ENCODE measurements at places on chromosomes 4 and X.

GRCh38 chr4:134024251-134024650 lies 177.3 kb downstream of the PABPC4L start:
- peaks cover 18% of the 10 kb centered on the region for H3K4me1 ChIP-seq
- no peak overlapping the region for H3K4me3 ChIP-seq
- H3K36me3 ChIP-seq: no peaks in the 10 kb centered on the region
- no peak for DNase-seq

DNA sequence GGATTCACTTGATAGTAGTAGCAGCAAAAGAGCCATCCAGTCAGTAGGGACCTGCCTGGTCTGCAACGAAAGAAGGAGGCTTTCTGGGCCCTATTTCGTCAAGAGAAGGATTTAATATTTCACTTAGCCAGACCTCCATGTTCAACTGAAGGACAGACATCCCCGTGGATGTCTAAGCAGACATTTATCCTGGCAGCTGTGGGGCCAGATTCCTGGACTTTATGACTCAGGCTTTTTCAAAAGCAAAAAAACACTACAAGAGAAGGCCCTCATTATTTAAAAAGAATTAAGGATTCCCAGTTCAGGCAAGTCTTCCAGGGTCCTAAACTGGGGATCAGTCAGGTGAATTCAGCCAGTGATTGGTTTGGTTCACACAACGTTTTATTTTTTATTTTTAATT lies 88.5 kb upstream of the TSPAN5 start:
- no peak overlapping the region for H3K27ac ChIP-seq
- no peaks in the 10 kb centered on the region for H3K36me3 ChIP-seq
- no peak for DNase-seq
- H3K27me3 ChIP-seq: no peaks in the 10 kb centered on the region

DNA sequence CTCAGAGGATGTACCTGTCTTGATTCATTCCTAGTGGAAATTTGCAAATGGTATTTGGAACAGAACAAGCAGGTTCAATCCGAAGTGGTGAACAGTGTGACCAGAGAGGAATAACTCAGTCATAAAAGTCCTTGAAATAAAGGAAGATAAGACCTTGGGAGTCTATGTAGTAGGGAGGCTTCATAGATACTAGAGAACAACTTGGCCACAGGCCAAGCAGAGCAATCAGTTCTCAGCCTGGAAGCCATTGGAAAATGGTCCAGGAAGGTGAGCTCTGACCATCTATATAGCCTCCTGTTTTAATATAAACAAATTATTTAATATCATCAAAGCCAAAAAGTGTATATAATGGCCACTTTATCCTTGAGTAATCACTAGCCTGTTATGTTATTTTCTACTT lies 11.3 kb downstream of the TXK start:
- DNase-seq: no peak
- H3K27ac ChIP-seq: no peak overlapping the region
- no peaks in the 10 kb centered on the region for H3K27me3 ChIP-seq
- H3K36me3 ChIP-seq: no peaks in the 10 kb centered on the region

GRCh38 chrX:758917-759316 lies 128.3 kb downstream of the SHOX start:
- no peaks in the 10 kb centered on the region for H3K4me1 ChIP-seq
- H3K27me3 ChIP-seq: peaks cover 12% of the 10 kb centered on the region
- H3K36me3 ChIP-seq: peaks cover 3% of the 10 kb centered on the region
- no peak overlapping the region for H3K27ac ChIP-seq

GRCh38 chr4:187711586-187711985 lies 284.0 kb upstream of the ZFP42 start:
- DNase-seq: no peak
- no peak overlapping the region for H3K27ac ChIP-seq
- H3K4me1 ChIP-seq: no peaks in the 10 kb centered on the region
- H3K36me3 ChIP-seq: peaks cover 8% of the 10 kb centered on the region

DNA sequence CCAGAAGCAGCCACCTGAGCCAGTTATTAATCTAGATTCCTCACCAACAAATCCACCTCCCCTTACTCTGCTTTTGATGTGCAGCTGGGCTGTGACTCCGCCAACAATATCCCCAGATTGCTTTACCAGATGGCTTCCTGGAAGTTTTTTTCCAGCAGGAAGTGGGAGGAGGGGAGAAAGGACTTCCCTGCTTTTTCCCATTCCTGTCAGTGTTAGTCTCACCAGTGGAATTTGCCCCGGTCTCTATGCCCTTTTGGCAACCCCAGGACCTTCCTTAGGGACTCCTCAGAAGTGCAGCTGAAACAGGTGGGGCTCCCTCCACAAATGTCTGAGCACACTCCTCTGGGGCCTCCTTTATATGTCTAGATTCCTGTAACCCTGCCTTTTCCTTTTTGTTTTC lies 465.2 kb upstream of the IGFBP7 start:
- peaks cover 3% of the 10 kb centered on the region for H3K36me3 ChIP-seq
- H3K4me1 ChIP-seq: peaks cover 6% of the 10 kb centered on the region
- H3K27ac ChIP-seq: no peak overlapping the region
- H3K27me3 ChIP-seq: peaks cover 3% of the 10 kb centered on the region

DNA sequence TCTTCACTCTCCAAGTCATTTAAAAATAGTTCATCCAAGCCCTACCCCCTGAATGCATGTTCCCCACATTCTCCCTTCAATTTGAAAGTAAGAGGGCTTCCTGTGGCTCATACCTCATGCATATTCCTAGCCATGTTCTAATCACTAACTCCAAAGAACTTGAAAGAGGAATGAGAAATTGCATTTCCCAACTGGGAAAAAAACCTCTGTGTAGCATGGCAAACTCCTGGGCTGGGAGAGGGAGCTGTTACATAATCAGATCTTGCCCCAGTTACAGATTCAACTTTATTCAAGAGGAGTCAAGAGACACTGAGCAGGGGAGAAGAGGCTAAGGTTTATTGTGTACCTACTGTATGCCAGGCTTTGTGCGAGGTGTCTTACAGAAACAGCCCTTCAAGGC lies 90.2 kb downstream of the SLC2A9 start:
- H3K4me1 ChIP-seq: peaks cover 17% of the 10 kb centered on the region
- no peak overlapping the region for H3K4me3 ChIP-seq
- H3K27me3 ChIP-seq: peaks cover 8% of the 10 kb centered on the region
- no peaks in the 10 kb centered on the region for H3K36me3 ChIP-seq
- no peak overlapping the region for H3K27ac ChIP-seq

- H3K27me3 ChIP-seq: no peaks in the 10 kb centered on the region
- peak overlapping the region; percentile 72 for H3K4me3 ChIP-seq
- DNase-seq: no peak
- no peak overlapping the region for H3K27ac ChIP-seq
Measured at GRCh38 chr4:4865705-4866123, 6.2 kb downstream of the MSX1 start.

GRCh38 chr4:183130328-183131155 lies 31.5 kb downstream of the WWC2 start:
- H3K27ac ChIP-seq: peak overlapping the region; percentile 58
- H3K4me1 ChIP-seq: peaks cover 42% of the 10 kb centered on the region
- H3K4me3 ChIP-seq: no peak overlapping the region
- no peak for DNase-seq
- H3K36me3 ChIP-seq: no peaks in the 10 kb centered on the region

Data from WTC11 (cell line).